Activated naive CD4-positive, alpha-beta T cell (primary cell): ENCODE measurements at places on chromosomes 6 and 20.

DNA sequence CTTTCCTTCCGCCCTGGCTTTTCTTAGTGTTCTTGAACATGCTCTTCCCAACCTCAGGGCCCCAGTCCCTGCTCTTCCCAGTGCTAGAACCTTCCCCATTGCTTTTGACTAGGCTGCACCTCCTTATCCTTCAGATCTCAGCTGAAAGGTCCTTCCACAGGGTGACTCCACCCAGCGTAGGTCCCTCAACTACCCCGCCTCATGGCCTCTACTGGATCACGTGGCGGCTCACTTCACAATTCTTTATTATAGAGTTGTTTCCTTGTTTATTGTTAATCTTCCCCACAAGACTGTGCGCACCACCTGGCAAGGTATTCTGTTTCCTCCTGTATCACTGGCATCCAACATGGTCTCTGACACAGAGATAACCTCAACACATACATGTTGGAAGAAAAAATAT lies 31.2 kb downstream of the TTLL9 start:
- DNase-seq, result no peak

DNA sequence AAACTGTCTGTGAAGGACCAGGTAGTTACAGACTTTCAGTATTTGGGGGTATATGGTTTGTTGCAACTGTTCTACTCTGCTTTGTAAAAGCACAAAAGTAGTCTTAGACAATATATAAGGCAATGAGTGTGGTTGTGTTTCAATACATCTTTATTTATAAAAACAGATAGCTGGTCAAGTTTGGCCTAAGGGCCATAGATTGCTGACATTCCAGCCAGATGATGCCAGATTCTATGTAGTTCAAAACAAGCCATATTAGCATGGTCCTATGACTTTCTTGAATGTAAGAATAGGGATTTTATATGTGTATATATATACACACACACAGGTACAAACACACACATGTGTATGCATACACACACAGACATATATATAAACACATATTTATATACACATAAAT lies 201.8 kb downstream of the GRIK2 start:
- DNase-seq, result no peak

DNA sequence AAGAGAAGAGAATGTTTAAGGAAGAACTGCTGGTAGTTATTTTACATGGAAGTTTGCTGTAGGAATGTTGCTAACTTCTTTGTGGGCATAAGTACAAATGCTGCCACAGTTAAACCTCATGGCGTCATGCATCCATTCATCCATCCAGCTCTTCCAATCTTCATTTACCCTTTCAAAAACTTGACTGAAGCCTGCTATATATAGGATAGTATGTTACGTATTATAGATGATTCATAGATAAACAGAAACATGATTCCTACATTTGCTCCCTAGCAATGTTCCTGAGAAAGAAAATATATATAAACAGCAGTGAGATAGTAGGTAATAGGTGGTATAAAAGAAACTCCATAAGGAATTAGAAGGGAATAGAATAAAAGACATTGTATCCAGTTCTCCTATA lies 93.7 kb downstream of the NDUFAF5 start:
- no peak for DNase-seq

DNA sequence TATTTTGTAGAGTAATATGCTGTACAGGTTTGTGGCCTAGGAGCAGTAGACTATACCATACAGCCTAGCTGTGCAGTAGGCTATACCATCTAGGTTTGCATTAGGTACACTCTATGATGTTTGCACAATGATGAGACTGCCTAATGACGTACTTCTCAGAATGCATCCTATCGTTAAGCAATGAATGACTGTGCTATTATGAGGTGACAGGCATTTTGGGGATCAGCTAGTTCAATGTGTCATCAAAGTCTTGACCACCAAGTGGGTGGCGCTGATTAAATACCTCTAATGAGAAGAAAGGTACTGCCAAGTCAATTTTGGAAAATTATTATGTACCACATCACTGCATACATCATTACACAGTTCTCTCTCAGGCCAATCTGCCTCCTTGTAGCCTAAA lies 190.2 kb downstream of the BACH2 start:
- DNase-seq, result no peak

- no peak for DNase-seq
These were observed 183.7 kb downstream of the MBOAT1 start for GRCh38 chr6:20028562-20028961.

- DNase-seq, result no peak
These were observed 146.6 kb downstream of the ZFAND3 start for GRCh38 chr6:37965964-37966676.
